NCI-H82 (cell line): ENCODE measurements at places on chromosomes 13 and 19.

DNA sequence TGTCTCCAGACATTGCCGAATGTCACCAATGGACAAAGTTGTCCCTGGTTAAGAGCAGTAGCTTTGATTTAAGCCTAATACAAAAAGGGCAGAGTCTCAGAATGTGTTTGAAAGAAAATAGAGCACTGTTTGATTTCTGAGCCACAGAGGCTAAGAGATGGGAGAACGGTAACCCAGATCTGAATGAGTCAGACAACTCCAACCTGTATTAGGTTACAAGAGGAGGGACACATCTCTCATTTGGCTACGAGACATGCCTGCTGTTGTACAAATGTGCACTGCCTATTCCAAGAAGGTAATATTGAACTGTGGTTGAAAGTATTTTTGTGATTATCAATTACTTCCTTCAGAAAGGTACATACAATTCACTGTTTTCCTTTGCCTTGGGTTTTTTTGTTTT lies 4.9 kb upstream of the HSPH1 start:
- no peak for DNase-seq

DNA sequence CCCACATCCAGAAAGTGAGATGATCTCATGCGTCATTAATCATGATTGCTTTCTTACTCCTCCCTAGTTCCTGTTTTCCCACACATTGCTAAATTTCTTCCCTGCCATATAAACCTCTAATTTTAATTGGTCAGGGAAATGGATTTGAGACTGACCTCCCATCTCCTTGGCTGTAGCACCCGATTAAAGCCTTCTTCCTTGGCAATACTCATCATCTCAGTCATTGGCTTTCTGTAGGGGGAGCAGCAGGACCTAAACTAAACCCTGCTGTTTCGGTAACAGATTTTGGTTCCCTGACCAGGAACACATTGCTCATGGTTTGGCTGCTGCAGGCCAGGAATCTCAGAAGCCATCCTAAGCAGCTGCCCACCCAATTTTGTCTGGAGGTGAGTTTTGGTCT lies 61.7 kb downstream of the SPRYD7 start:
- no peak for DNase-seq

- no peak for DNase-seq
Measured at GRCh38 chr13:48629277-48629676, 24.5 kb upstream of the CYSLTR2 start.

DNA sequence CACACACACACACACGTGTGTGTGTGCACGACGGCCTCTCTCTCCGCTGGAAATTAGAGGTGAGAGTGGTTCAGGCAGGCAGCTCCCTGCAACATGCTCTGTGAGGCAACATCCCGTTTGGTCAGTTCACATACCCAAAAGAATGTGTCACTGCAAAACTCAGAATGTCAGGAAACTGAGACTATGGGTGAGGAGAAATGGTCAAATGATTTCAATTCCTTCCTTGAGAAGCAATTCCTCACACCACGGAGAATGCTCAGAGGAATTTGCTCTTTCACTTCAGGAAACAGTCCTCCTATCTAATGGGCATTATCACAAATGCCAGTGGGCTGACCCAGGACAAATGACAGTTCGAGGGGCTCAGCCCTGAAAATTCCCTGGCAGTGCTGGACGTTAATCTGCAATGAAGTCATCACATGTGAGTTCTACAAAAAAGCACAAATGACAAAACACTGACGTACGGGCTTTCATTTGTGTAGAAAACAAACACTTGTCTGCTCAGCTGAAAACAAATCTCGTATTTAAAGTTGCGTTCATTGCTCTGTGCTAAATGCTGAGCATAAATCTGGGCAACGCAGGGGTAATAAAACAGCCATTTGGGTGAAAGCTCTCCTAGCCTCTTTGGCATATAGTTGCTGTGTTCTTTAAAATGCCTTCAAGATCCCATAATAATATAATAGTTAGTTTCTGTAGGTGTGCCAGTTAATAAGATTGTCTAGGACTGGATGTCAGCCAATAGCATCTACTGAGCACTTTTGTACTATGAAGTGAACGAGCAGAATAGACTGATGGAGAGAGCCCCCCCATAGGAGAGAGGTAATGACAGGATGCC lies 18.6 kb upstream of the LATS2 start:
- no peak for DNase-seq

DNA sequence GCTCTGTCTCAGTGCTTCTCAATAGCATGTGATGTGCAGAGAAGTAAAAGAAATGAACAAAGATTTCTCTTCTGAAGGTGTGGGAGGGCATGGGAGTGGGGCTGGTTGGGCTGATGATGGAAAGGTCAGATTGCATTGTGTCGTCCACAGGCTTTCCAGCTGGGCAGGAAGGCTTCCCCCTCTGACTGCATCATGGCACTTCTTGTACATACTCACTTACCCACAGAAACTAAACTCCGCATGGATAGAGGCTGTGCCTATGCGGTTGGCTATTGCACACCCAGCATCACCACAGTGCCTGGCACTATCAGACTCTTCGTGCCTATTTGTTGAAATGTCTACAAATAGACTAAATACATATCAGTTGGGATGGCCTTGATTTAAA lies 24.4 kb upstream of the TNFSF11 start:
- DNase-seq, result no peak

- DNase-seq, result no peak
Measured at GRCh38 chr19:7787141-7787540, 24.1 kb downstream of the CLEC4M start.

GRCh38 chr19:2353159-2353886 lies 6.7 kb upstream of the TMPRSS9 start:
- DNase-seq, result no peak

DNA sequence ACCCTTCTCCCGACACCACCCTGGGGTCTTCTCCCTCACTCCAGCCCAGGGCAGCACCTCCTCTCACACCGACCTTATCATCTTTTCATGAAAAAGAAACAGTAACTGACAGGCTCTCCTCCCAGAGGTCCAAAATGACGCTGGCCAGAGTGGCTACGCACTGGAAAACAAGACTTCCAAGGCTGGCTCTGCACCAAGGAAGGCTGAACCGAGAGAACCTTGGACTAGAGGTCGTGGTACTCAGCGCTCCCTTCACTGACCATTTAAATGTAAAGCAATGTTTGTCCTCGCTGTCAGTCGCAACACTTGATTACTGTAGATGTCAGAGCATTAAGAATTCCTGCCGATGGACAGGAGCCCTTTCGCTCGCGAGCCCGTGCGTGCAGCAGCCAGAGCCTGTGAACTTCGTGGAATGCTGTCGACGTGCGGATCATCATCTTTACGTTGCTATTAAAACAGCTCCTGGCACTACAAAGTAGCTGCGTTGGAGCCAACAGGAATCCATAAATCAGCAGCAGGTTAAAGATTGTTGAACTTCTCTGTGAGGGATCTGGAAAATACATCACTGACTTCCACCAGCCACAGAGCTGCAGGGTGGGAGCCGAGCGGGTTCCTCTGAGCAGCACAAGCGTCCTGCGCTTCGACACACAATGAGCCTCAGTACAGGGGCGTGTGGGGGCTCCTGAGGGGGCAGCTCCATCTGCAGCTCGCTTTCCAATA lies 125.5 kb upstream of the MCF2L start:
- no peak for DNase-seq

- DNase-seq, result no peak
Measured at GRCh38 chr19:1521636-1522035, 2.2 kb upstream of the PLK5 start.

- DNase-seq, result peak; percentile 60
Measured at GRCh38 chr19:40716031-40716481, 630 bp downstream of the COQ8B start.

GRCh38 chr13:99845161-99845874 lies 126.2 kb downstream of the ZIC5 start:
- no peak for DNase-seq

DNA sequence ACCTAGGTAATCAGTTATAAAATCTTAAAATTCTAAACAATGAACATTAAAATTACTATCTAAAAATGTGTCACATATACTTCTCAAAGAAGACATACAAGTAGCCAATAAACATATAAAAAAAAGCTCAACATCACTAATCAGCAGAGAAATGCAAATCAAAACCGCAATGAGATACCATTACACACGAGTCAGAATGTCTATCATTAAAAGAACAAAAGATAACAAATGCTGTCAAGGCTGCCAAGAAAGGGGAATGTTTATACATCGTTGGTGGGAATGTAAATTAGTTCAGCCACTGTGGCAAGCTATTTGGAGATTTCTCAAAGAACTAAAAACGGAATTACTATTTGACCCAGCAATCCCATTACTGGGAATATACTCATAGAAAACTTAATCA lies 310.3 kb upstream of the EDNRB start:
- DNase-seq, result no peak

- DNase-seq, result peak; percentile 50
Measured at GRCh38 chr19:35153701-35154524, 622 bp upstream of the FXYD5 start.

DNA sequence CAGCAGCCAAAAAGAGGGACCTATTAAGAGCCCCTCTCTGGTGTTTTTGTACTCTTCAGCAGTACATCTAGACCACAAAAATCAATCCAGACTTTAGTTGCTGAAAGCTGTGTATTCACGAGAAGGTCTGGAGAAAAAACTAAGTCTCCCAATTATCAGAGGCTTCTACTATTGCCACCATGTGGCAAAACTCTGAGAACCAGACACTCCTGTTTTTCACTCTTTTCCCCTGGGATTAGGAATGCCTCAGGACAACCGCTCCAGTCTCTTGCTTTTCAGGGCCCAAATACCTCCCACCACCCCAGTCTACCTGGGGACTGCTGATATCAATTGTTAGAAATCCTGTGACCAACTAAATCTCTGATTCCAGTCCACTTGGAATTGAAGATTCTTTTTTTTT lies 30.1 kb upstream of the OBI1 start:
- DNase-seq, result no peak

- DNase-seq, result no peak
Measured at GRCh38 chr19:18284712-18285360, 3.4 kb upstream of the JUND start.

DNA sequence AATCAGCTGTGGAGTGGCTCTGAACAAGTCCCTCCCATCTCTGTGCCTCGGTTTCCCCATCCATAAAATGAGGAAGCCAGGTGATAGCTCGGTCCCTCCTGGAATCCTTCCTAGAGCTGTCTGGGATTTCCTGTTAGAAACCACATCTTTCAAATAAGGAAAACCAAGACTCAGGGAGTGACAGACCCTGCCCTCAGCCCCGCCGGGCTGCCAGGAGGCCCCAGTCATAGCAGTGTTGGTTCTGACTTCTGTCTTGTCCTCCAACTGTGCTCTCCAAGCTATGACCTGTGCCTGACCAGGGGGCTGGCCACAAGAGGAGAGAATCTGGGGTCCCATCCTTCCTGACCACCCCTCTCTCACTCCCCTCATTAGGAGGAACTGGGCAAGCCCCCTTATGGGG lies 1.1 kb upstream of the SHD start:
- DNase-seq, result no peak

DNA sequence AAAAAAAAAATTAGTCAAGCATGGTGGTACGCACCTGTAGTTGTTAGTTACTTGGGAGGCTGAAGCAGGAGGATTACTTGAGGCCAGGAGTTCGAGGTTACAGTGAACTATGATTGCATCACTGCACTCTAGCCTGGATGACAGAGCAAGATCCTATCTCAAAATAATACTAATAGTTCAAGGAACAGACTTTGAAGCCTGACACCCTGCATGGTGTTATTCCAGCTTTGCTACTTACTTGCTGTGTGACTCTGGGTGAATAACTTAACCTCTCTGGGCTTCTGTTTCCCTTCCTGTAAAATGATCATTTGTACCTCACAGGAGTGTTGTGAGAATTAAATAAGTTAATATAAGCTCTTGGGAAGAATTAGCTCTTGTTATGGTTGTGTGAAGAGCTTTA lies 3.5 kb upstream of the FOSB start:
- DNase-seq, result no peak

DNA sequence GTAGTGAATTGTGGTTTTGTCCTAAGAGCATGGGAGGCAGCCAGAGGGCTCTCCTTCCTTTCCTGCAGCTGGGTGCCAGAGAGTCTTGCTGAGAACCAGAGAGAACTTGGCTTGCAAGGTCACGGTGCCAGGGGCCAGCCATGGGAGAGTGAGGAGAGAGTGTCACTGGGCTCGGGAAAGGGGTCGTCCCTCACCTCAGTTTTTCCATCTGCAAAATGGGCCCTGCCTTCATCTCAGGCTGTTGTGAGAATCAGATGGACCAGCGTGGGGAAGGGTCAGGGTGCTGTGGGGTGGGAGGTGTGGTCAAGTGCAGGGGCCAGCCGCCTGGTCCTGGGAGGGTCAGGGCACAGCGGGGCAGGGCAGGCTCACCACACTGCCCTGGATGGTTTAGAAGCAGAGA lies 7.3 kb downstream of the LRP3 start:
- no peak for DNase-seq

DNA sequence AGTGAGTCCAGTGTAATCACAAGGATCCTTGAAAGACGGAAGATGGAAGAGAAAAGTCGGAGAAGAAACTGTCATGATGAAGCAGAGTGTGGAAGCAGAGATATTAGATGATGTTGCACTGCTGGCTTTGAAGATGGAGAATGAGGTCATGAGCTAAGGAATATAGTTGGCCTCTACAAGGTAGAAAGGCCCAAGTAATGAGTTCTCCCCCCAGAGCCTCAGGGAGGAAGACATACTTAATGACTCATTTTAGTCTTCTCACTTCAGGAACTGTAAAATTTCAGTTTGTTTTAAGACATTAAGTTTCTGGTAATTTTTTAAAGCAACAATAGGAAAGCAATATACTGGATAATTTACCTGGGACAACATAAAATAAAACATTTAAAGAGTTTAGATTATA lies 1331.5 kb upstream of the PCDH20 start:
- DNase-seq, result no peak
